Activated T-helper 9 cell treated with anti-CD3 and anti-CD28 coated beads, Interleukin-2, amount 50 U/mL, for 16 hours (primary cell): ENCODE measurements at places on chromosomes 7 and 10.

- no peak for DNase-seq
These were observed 370.2 kb downstream of the ARL4A start for GRCh38 chr7:13057462-13058200.

GRCh38 chr7:29375641-29376562 lies 181.3 kb downstream of the CHN2 start:
- DNase-seq, result no peak

DNA sequence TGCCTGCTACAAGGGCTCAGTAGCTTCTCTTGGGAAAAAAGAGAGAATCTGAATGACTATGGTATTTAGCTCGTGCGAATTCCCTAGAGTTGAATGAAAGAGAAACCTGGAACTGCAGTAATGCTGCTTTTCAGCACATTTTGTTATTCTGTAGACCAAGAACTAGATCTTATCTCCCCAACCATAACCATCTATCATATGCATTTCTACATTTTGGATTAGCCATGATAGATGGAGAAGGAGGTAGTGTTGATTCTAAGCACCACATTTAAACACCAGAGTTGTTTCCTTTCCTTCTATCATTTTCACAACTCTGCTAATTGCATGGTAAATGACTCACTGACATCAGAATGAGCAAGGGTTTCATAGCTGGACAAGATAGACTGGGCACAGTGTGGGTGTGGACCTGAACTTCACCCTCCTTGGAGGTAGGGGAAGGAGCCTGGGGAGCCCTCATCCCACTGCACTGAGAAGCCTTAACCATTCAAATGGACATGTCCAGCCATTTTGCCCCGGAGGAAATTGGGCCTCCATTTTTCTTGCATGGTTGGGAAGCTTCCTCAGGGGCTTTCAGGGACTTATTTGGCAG lies 55.3 kb upstream of the BMPER start:
- DNase-seq, result no peak

GRCh38 chr7:139047970-139048369 lies 12.1 kb upstream of the ZC3HAV1L start:
- DNase-seq, result no peak

DNA sequence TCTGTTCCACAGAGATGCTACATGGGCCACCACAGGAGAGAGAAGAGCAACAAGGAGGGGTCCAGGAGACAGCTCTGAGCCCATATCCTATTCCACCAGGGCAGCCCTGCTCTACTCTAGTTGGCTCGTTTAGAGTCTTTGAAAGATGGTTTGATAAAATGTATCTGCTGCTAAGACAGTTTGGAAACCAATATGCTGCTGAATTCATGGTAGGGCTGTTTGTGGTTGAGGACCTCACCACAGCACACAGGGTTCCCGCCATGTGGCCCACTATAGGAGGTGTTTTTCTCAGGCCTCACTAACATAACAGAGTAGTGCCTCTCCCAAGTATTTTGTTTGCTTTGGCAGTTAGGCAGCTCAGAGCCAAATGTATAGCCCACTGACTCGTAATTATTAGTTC lies 35.8 kb upstream of the ZC3HAV1L start:
- no peak for DNase-seq

- no peak for DNase-seq
These were observed 58.9 kb upstream of the C10orf90 start for GRCh38 chr10:126729314-126729870.

GRCh38 chr10:97748116-97748515 lies 11.2 kb downstream of the ZFYVE27 start:
- DNase-seq, result no peak

DNA sequence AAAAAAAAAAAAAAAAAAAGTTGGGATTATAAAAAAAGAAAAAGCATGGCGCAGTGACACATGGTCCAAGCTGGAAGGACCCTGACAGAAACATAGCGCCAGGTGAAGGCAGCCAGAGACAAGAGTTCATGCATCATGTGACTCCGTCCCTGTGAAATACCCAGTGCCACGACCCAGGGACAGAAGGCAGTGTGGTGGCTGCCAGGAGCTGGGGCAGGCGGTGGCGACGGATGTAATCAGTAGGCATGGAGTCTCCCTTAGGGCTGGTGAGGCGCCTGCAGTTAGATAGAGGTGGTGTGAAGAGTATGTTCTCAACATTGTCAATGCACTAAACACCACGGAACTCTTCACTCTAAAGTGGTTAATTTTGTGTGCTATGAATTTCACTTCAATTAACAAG lies 43.9 kb downstream of the STK32C start:
- no peak for DNase-seq

DNA sequence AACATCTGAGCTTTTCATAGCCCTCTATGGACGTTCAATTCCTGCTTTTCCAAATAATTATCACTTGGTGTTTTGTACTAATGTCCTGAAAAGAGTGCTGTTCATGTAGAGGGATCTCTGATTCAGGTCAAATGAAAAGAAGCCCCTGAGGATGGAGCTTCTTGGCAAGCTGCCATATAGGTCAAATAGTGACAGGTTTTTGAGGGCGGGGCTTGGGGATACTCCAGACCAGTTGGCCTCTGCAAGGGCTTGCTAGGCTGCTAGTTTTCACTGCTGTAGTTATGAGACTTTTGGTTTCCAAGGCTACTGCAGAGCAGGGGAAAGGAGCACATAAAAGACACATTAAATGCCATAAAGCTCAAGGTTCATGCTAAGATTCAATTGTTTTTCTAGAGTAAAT lies 257.2 kb upstream of the CACNA2D1 start:
- no peak for DNase-seq

GRCh38 chr7:10584886-10585285 lies 388.8 kb upstream of the PHF14 start:
- no peak for DNase-seq
